Stromal cell of bone marrow (primary cell): ENCODE measurements at places on chromosomes 1 and 21.

DNA sequence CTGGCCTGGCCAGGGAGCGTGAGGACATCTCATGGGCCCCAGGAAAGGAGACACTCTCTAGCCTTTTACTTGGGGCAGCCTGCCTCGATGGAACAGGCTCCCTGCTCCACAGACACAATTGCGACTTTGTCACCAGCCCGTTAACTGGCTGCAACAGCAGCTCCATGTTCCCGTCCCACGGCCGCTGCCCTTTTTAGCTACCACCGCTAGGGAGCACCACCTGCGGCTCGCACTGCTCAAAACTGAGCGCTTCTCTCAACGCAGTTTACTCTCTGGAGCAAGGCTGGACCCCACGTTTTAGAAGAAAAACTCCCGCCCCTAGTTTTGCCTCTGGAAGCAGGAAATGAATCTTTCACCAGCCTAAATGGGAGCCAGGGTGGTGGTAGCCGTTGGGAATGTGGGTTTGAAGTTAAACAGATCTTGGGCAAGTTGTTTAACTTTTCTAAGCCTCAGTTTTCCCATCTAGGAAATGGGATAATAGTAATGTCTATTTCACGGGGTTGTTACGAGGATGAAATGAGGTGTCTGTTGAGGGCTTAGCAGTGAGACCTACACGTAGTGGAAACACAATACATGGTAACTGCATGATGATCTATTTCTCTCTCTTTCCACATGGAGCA lies 3.5 kb upstream of the LRRC38 start:
- no peak for DNase-seq

DNA sequence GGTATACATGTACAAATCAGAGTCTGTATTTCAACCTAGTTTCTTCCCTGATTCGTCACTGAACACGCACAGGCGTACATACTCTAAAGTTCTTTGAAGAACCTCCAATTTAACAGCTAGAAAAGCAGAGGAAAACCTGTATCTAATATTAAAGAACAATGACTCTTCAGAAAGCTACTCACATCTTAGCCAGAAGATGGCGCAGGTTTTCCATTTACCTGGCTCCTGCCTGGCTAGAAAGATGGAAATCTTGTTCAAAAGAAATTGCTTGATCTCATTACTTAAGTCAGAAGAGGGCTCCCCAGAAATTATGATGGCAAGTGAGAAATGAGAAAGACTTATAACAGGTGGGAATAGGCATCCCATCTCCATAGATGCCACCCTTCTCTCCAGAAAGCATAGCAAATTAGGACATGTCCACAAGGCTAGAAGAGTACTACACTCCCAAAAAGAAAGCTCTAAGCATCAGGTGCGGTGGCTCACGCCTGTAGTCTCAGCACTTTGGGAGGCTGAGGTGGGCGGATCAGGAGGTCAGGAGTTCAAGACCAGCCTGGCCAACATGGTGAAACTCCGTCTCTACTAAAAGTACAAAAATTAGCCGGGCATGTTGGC lies 19.0 kb upstream of the L1TD1 start:
- peak; percentile 25 for DNase-seq

- DNase-seq: no peak
Measured at GRCh38 chr1:89660224-89661061, 27.5 kb downstream of the LRRC8C start.

- DNase-seq: no peak
Measured at GRCh38 chr21:45575993-45576837, 34.0 kb upstream of the SLC19A1 start.

- no peak for DNase-seq
Measured at GRCh38 chr1:46742069-46742468, 23.2 kb upstream of the EFCAB14 start.

DNA sequence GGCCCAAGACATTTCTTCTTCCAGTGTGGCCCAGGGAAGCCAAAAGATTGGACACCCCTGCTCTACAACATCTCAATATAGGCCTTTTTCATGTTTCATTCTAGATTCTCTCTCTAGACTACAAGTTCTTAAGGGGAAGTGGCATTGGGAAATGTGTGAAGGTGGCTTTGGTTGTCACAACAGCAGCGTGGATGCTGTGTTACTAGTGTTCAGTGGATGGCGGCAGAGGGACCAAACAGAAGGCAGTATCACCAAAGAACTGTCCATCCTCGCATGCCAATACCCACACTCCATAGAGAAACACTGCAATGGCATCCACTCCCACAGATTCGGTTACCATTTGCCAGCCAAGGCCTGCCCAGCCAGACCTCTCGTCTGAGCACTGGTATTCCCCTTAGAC lies 24.3 kb upstream of the IFNAR2 start:
- no peak for DNase-seq

- no peak for DNase-seq
Measured at GRCh38 chr1:32099426-32099825, 8.4 kb upstream of the KPNA6 start.

GRCh38 chr1:43558346-43558841 lies 27.7 kb downstream of the PTPRF start:
- no peak for DNase-seq

DNA sequence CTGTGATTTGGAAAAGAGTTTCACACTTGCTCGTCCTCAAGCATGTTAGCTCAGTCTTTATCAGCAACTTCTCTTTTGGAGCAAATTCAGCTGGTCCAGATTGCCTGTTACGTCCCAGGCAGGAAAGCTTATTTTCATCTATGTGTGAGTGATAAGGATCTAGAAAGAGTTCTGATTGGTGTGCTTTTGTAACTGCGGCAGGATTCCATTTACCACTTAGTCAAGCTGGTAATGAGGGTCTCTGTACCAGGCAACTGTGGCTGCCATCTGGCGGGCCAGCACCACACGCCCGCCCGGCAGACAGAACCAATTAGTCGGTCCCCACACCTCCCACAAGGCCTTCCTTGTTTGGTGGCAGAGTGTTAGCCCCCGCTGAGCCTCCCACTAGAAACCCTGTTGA lies 21.0 kb downstream of the C1orf87 start:
- no peak for DNase-seq

GRCh38 chr1:244796719-244797406 lies 38.6 kb upstream of the COX20 start:
- DNase-seq: no peak

DNA sequence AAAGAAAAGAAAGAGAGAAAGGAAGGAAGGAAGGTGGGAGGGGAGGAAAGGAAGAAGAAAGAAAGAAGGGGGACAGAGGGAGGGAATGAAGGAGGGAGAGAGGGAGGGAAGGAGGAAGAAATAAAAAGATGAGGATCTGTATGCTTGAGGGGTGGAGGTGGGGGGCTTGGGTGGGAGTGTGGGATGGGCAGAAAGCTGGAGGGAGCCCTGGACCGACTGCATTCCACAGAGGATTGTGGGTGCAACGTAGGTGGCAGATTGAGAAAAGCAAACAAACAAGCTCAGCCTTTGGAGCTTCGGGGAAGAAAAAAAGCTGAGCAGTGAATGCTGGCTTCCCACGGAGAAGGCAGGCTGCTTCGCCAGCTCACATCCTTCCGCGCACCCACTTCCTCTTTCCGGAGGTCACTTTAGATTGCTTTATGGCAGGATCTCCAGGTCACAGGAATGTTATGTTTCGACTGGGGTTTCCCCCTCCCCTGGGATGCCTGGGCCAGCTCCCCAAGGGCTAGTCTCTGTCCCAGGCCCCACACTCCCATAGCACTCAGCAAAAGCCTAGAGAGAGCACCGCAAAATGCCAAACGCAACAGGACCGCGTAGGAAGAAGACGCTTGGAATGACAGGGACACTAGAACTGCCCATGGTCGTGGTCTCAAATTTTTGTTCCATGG lies 20.7 kb upstream of the LGALS8 start:
- DNase-seq: no peak

GRCh38 chr1:87180682-87181081 lies 148.0 kb upstream of the LMO4 start:
- no peak for DNase-seq

DNA sequence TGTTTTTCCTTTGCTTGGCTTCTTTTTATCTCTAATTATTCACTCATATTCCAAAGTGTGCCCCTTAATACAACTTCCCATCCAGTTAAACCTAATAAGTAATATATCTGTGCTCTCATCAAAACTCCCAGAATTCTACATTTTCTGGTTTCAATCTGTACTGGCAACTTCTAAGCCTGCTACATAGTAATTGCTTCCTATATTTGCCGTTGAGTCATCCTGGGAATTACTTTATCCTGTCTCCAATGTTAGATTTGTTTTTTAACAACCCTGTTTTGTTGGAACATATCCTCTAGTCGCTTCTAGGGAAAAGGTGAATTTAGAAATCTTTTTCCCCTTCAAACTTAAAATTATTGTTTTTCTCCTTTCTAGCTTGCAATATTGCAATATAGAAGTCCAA lies 620.5 kb upstream of the PKN2 start:
- DNase-seq: peak; percentile 19

GRCh38 chr1:170520601-170521000 lies 11.4 kb upstream of the GORAB start:
- peak; percentile 38 for DNase-seq

DNA sequence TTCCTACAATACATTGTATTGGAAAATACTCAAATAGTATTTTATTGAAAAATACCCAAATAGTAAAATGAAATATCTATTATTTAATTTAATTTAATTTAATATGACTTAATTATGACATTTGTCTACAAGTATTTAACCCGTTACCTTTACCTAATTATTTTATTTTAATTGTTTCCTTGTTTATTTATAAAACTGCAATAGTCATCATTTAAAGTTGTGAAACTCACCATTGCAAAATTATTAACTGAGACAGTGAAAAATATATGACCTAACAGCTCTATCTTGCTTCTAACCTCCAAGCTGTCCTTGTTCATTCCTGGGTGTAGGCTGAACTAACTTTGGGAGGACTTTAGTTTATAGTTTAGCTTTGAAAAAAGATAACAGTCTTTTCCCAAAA lies 300.6 kb upstream of the POGK start:
- DNase-seq: no peak

DNA sequence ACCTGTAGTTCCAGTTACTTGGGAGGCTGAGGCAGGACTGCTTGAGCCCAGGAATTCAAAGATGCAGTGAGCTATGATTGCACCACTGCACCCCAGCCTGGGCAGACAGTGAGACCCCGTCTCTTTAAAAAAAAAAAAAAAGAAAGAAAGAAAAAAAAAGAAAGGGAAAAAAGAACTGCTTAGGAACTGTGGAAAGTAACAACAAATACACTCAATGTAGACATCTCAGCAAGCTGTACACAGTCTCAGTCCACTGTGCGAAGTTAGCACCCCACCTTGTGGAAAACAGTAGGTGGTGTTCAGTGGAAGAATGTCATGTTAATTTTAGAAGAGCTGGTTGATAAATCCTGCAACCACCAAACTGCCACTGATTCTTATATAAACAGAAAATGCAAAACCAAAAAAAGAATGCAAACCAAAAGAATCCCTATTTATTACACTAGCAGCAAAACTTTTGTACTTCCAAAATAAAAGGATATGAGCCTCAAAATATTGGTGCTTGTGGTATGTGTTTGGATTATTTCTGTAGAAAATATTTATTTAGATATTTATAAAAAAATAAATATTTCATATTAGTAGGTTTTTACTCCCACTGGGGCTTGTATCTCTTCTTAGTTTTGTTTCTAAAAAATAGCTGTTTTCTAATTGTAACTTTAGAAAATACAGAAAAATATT lies 31.1 kb downstream of the ALG14 start:
- DNase-seq: peak; percentile 80

GRCh38 chr1:165678509-165678908 lies 19.9 kb downstream of the ALDH9A1 start:
- no peak for DNase-seq

GRCh38 chr1:45258059-45258650 lies 51.8 kb upstream of the ZSWIM5 start:
- no peak for DNase-seq

- no peak for DNase-seq
Measured at GRCh38 chr1:226676381-226676780, 62.7 kb downstream of the ITPKB start.

DNA sequence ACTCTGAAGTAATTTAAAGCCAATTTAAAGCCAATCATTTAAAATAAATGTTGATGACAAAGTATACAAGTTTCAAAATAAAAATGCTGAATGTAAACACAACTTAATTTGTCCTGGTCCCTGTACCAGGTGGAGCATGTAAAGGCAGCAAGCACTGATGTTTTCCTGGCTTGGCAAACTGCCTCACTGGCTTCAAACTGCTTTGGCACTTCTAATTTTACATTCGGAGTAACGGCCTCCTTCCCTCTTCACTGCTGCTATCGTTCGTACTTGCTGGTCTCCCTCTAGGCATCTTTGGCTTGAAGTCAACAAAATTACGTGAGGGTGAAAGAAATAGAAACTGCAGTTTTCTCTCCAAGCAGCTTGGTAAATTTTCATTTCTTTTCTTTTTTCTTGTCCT lies 287.9 kb downstream of the LTN1 start:
- no peak for DNase-seq

GRCh38 chr1:13797397-13797796 lies 97.4 kb downstream of the PRDM2 start:
- DNase-seq: no peak

DNA sequence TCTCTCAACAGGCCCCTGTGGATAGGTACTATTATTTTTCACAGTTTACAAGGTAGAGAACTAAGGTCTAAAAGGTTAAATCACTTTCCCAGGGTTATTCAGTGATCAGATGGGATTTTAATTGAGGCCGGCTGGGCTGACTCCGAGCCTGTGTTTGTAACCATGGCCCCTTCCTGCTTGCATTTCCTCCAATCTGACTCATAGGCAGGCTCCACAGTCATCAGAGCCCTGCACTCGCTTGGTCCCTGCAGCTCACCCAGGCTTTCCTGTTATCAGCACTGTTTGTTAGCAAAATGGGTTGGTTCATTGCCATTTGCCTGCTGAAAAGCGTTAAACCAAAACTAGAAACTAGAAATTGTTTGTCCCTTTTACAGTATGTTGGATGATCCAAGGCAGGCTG lies 41.4 kb upstream of the LMX1A start:
- DNase-seq: peak; percentile 62

- DNase-seq: no peak
Measured at GRCh38 chr1:161718559-161719324, 2.6 kb upstream of the FCRLB start.

DNA sequence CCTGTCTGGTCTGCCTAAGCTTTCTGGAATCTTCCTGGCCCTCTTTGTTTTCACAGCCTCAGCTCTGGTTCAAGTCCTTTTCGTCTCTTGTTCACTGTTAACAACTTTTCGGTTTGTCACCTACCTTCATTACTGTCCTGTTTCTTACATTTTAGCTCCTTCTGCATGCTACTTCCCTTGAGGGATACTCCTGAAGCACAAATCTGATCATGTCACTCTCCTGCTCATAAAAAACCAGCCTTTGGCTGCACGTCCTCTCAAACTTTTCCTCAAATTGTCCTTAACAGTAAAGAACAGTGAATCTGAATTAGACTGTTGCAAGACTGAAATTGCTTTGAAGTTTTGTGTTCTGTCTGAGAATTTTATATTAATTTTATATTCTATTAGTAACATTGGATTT lies 3.3 kb downstream of the RAVER2 start:
- DNase-seq: no peak

DNA sequence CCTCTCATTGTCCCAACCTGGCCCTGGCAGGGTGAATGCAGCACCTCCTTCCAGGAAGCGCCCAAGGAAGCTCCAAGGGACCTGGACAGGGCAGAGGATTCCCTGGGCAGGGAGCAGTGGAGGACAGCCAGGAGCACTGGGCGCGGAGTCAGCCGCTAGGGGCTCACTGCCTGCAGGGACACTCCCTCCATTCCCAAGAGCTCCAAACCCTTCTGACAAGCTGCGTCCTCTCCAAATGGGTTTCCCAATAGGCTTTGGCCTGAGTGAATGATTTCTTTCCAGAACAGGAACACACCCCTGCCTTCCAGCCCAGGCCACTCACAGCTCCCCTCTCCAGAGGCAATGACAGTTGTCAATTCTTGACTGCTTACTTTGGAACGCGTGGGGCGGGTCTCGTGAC lies 128.5 kb upstream of the EDN2 start:
- DNase-seq: no peak
